ENCODE measurements at places on chromosomes 12 and 14. TPM values are rescaled to one million over a fixed set of nuclear protein-coding genes. Genes with fewer than 3 reads are reported as not detected.

GRCh38 chr14:72701605-72702004 lies 192.3 kb downstream of the DPF3 start:
- no peak for DNase-seq

The LMNTD1 gene
- total RNA-seq, result not detected

The CLEC6A gene
- total RNA-seq, result 0.29 TPM

DNA sequence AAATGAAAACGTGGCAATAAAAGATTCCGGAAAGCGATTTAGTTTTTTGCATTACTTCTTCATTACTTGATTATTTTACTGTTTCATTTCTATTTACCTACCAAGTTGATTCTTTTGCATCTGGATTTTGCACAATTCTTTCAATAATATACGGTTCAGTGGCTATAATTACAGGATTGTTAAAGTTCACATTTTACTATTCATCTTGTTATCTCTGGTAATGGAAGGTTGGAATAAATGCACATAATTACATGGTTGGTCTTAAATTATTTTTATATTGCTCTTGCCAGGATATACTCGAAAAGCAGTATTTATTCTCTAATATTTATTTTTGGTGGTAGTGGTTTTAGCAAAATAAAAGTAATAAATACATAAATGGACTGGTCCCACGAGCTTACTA lies 837.9 kb downstream of the DIO2 start:
- no peak for DNase-seq

- no peak for DNase-seq
These were observed 45.0 kb downstream of the BAZ2A start for GRCh38 chr12:56585098-56585497.

The PKP2 gene
- not detected for total RNA-seq

GRCh38 chr12:41684997-41685396 lies 459.7 kb downstream of the GXYLT1 start:
- peak; percentile 39 for DNase-seq

The EXOC3L4 gene
- not detected for total RNA-seq

- no peak for DNase-seq
These were observed 115.9 kb downstream of the MED13L start for GRCh38 chr12:116161588-116161987.

The SAMD4A gene
- total RNA-seq, result 18.0 TPM

GRCh38 chr12:117926391-117926899 lies 42.3 kb downstream of the KSR2 start:
- no peak for DNase-seq

The MYO1H gene
- total RNA-seq, result not detected

DNA sequence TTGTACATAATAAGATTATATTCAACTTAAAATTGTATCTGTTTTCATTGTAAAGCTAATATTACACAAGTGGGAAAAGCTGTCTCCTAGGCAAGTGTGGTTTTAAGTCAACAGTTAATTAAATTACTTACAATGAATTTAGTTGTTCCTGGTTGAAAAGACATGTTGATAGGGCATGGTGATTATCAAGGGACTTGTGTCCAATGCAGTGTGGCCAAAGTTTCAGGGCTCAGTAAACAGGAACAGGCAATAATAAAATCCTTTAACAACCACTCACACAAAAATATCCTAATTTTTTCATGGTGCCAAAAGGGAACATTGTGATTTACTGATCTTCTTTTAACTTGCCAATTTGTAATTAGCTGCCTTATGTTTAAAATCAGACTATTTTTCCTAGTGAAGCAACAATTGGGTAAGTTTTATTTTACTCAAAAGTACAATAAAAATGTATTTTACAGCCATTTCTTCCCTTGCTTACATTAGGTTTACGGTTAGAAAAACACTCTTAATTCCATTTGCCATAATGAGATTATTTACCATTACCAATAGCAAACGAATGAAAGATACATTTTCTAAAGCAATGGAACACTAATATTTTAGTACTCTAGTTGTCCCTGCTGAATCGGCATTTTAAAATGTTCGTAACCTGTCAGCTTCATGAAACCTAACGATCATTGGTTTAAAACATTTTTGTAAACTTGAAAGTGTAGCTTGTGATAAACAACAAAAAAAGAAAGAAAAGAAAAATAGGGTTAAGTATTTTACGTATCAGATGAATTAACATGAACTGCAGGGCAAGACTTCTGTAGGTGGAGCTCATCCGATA lies 1.8 kb upstream of the WNK1 start:
- peak; percentile 13 for DNase-seq

DNA sequence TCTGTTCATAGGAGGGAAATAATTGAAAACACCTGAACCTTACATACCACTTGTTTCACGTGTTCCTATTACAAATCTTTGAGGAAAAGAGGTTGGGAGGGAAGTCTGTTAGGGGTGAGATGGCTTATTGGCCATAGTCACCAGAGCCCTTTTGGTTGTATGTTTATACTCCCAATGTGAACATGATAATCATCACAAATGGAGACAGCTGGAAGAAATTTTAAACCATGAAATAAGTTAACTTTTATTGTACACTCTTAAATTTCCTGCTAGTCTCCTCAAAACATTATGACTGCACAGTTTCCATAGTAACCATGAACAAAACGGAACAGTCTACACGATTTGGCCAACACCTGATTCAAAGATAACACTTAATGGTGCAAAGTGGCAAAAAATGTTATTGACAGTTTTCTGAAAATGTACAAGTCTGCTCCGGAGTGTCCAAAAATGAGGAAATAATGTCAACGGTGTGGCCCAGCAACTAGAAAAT lies 56.9 kb downstream of the LMNTD1 start:
- no peak for DNase-seq

- DNase-seq, result no peak
These were observed 74.7 kb upstream of the NCOR2 start for GRCh38 chr12:124642105-124642504.

DNA sequence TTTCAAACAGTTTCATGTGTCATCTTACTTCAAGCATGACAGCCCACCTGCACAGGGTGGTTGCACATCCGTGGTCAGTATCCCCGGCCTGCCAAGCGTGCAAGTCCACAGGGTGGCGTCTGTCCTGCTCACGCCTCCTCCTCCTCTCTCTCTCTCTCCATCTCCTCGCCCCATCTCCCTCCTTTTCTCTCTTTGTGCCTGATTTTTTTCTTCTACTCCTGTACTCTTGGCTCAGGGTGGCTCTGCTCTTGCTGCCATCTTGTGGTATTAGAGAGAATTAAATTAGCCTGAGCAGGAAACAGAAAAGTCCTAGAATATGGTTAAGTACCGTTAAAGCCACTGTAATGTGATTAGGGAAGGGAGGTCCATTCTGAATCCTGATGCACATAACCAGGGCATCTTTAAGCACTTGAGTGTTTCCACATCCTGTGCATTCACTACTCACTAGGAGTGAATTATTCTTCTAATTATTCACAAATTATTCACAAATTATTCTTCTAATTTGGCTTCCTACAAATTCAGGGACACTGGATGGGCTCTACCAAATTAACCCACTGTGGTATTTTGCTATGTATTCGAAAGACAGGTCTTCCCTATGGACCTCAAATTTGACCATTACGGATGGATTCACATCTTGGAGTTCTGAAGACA lies 25.5 kb upstream of the DTX1 start:
- DNase-seq, result peak; percentile 91

- no peak for DNase-seq
These were observed 181.5 kb downstream of the CCER1 start for GRCh38 chr12:90773491-90773890.

- no peak for DNase-seq
These were observed 5.7 kb upstream of the SLC38A4 start for GRCh38 chr12:46831335-46832129.

The EEA1 gene
- 31.5 TPM for total RNA-seq

DNA sequence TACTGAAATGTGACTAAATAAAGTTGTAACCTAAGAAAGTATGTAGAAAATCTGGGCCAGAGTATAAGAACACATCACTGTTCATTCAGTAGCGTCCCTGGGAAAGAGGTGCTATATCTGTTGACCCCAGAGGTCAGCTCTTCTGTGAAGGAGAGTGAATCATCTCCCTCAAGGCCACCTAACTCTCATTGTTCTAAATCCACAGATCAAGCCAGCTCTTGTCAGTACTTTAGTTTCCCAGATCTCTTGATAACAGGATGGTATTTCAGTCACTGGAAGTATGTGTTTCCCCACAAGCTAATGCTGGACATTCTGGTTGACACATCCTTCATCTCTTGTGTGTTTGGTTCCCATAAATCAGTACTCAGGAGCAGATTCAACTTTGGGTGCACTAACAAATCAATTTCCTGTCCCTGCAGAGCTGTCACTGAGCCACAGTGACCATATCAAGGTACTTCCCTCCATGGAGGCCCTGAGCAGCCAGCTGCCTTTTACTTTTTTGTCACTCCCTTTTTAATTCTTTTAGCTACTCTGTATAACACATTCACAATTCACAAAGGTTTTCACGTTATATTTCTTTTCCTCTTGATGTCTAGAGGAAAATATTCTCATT lies 7.8 kb downstream of the KRT1 start:
- no peak for DNase-seq

GRCh38 chr14:90503582-90503981 lies 106.8 kb downstream of the CALM1 start:
- DNase-seq, result no peak

- DNase-seq, result no peak
These were observed 87.8 kb downstream of the BBS10 start for GRCh38 chr12:76260390-76260748.

GRCh38 chr14:105060751-105061427 lies 4.3 kb downstream of the GPR132 start:
- DNase-seq, result no peak

The AKAP6 gene
- total RNA-seq, result 2.6 TPM

GRCh38 chr14:68884031-68885030 lies 91.5 kb upstream of the ZFP36L1 start:
- no peak for DNase-seq

DNA sequence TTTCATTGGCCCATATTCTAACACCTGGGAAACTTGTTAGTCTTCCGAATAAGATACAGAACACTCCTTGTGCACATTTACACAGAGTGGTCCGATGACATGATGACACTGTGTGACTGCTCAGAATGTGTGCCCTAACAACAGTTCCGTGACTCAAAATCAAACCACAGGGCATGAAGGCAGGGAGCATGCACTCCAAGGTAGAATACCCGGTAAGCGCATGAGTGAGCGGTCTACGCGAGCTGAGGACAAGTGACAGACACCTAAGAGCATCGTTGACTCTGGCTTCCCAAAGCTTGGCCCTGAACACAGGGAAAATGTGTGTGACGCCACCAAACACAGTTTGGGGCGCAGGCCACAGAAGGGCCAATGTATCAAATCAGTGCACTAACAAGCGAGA lies 18.6 kb downstream of the CLIP1 start:
- no peak for DNase-seq

- no peak for DNase-seq
These were observed 37.2 kb downstream of the TSHR start for GRCh38 chr14:80992580-80992979.

DNA sequence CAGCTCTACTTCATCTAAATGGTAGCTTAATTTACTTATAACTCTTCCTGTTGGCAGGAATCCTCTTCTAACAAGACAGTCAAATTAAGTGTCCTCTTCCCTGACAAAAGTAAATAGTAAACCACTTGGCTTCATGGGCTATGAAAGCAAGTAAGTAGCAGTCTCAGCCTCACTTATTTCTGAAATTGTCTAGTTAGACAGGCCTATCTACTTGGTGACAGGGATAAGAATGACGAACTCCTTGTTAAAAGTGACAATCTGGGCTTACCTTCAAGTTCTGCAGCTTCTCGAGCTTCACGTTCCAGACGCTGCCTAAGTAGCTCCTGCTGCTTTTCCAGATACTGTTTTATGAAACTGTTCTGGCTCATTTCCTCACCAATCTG lies 4.7 kb downstream of the ACIN1 start:
- no peak for DNase-seq

The IFNG gene
- total RNA-seq, result not detected

DNA sequence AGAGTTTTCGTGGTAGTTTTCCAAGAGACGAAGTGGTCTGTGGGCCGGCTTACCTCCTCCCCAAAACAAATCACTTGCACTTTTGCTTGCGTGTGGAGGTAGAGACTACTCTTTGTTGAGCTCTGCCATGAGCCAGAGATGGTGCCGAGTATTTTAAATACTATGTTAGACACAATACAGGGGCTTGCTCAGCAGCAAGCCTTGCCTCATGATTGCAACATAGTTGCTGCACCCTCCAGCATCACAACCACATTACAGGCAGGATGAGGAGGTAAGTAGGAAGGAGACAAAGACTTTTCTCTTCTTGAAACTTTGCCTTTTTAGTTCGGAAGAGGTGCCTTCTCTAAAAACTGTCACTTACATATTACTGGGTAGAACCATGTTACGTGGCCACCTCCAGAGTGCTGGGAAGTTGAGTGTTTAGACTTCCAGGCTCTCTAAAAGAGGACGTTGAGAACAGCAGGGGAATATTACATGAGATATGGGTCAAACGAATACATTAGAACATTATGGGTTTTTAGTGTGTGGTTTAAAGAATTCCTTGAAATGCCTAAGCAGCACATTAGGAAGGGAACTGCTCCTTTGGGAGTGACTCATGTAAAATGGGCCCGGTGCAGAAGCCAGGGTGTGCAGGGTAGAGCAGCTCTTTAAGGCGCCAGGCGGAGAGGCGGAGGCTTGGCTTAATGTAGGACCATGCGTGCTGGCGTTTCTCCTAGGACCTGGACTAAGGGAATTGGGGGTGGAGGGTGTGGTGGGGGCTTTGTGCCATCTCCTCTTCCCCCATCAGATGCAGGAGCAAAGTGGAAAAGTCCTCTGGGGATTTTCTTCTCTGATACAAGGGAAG lies 110.6 kb upstream of the PRMT8 start:
- no peak for DNase-seq

- no peak for DNase-seq
These were observed 368.6 kb downstream of the BCL11B start for GRCh38 chr14:98903371-98903770.

The ATF7IP gene
- 19.4 TPM for total RNA-seq

- DNase-seq, result peak; percentile 42
These were observed 29.9 kb upstream of the FUT8 start for GRCh38 chr14:65382586-65382985.

The TMEM121 gene
- total RNA-seq, result 17.8 TPM

GRCh38 chr12:112466011-112466422 lies 47.3 kb downstream of the PTPN11 start:
- DNase-seq, result peak; percentile 50

DNA sequence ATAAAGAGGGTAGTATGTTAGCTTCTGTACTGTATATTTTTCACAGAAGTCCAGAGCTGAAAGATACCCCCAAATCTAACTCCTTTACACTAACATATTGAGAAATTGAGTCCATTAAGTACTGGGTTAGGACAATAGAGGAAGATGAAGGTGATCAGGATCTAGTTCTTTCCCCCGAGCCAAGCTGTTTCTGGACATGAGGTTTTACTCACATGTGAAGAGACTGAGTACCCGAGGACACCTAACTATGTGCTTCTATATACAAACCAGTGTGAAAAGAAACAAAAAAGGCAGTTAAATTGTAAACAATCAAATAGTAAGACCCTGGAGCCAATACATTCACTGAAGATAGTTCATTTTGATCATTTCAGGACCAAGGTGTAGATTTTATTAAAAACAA lies 3.8 kb upstream of the TRHDE start:
- DNase-seq, result no peak

The TMEM132D gene
- 0.03 TPM for total RNA-seq

DNA sequence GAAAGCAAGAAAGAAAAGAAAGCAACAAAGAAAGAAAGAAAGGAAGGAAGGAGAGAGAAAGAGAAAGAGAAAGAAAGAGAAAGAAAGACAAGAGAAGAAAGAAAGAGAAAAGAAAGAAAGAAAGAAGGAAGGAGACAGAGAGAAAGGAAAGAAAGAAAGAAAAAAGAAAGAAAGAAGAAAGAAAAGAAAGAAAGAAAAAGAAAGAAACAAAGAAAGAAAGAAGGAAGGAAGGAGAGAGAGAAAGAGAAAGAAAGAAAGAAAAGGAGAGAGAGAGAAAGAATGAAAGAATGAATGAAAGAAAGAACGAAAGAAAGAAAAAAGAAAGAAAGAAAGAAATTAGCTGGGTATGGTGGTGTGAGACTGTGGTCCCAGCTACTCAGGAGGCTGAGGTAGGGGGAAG lies 400.1 kb upstream of the MDGA2 start:
- no peak for DNase-seq
